Activated T-helper 1 cell treated with anti-CD3 and anti-CD28 coated beads, Interleukin-2, amount 50 U/mL, for 16 hours (primary cell): ENCODE measurements at places on chromosomes 1 and 21.
A peak's percentile ranks its signal among the peaks of the same experiment; 100 is the strongest.

DNA sequence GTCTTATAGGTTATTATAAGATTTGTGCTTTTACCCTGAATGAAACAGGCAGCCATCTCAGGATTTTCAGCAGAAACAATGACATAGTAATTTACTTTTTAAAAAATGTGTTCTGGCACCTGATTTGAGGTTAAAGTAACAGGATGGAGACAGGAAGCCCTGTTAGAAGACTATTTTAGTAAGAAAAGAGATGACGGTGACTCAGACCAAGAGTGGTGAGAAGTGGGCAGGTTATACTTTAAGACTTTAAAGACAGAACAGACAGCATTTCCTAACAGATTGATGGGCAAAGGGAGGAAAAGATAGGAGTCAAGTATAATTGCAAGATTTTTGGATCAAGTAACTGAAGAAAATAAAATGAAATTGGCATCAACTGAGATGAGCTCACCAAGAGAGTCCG, 436.8 kb upstream of the NR5A2 start:
- no peak for DNase-seq

- DNase-seq: no peak
These were observed 113.7 kb upstream of the DPYD start for GRCh38 chr1:98034505-98034904.

- DNase-seq: no peak
These were observed 20.9 kb upstream of the RNF223 start for GRCh38 chr1:1094981-1095380.

- no peak for DNase-seq
These were observed 621.0 kb downstream of the NPHP4 start for GRCh38 chr1:5371270-5371669.

DNA sequence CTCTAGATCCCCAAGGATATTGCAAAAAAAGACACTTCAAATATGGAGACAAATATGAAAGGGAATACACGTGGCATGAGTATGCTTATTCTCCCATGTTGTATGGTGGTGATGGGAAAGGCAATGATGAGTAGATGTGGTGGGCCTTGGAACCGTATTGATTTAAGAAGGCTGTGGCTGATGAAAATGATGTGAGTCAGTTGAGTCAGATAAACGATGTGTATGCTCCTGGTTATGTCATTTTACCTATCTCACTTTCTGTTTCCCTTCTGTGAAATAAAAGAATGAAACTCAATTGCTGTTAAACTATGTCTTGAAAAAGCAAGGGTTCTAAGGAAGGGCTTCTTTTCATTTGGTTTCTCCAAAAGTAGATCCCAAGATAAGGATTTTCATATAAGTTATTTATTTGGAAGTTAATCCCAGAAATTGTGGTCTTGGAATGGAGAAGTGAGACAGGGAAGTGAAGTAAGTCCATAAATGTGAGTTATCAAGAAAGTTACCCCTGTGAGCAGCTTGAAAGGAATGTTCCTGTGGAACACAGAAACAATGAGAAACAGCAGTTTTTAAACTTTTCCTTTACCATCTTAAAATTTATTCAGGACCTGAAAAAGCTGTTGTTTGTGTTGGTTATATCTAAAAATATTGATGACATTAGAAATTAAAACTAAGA, 292.0 kb downstream of the DUSP10 start:
- no peak for DNase-seq

DNA sequence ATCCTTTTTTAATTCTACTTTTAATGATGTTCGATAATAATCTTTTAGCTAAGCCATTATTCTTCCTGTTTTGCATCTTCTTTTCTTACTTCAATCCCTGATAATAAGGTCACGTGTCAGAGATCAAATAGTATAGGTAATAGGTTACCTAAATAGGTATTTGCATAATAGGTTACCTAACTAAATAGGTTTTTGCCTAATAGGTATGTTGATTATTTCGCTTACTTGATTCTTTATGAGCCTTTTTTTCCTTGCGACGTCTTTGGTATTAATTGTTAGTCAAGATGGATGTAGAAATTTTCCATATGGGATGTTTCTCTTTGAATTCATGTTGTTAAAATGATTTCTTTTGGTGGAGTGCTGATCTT, 2.5 kb downstream of the GGPS1 start:
- DNase-seq: no peak

- no peak for DNase-seq
These were observed 16.6 kb downstream of the SERINC2 start for GRCh38 chr1:31429583-31429982.

GRCh38 chr1:38210021-38210894, 163.7 kb upstream of the POU3F1 start:
- DNase-seq: no peak

DNA sequence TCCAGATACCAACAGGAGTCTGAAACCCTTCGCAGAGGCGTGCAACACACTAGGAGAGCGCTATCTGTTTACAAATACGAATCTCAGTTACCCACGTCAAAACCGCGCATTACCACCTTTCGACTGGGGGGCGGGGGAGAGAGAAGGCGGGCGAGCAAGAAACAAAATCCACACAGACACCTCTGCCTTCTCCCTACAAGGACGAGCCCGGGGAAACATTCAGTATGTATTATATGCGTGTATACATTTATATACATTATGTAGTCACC, 722 bp downstream of the TUT4 start:
- peak; percentile 51 for DNase-seq

DNA sequence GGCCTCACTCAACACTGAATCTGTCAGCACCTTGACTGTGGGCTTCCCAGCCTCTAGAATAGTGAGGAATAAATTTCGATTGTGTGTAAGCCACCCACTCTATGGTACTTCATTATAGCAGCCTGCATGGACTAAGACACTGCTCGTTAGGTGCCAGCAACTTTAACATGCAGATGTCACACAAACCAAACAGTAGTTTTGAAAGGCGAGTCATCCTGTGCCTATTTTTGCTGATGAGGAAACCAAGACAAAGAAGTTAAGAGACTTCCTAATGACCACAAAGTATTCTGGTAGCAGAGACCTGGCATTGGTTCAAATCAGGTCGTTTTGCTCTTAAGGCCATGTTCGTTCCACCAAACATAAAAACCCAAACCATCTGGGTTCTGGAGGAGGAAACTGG, 42.9 kb downstream of the BATF3 start:
- no peak for DNase-seq

GRCh38 chr21:33865996-33866575, 49.5 kb downstream of the ATP5PO start:
- no peak for DNase-seq

- DNase-seq: no peak
These were observed 39.6 kb downstream of the CAMTA1 start for GRCh38 chr1:6824665-6825368.

GRCh38 chr1:238384381-238384780, 493.7 kb upstream of the ZP4 start:
- DNase-seq: no peak

DNA sequence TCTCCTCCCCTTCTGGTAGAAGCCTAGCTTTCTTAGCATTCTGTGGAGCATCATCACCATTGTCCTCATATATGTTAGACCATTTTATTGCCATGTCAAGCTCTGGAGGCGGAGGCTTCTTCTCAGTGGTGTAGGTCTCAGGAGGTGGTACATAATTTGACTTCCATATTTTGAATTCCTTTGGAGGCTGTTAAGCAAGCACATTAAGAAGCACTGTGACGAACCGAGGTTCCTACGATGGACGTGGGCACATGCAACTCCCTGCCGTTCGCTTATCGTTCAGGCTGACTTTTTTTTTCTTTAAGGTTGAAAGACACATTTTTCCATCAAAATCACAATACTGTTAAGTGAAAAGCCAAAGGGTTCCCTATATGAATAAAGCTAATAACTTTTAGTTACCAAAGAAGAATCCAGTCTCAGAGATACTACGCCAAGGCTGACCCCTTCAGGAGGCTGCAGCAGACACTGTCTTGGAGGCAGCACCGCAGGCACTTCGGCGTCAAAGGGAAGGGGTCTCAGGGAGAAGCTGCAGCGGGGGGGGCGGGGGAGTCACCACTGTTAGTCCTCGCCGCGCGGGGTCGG, 835 bp downstream of the C1orf52 start:
- DNase-seq: no peak

DNA sequence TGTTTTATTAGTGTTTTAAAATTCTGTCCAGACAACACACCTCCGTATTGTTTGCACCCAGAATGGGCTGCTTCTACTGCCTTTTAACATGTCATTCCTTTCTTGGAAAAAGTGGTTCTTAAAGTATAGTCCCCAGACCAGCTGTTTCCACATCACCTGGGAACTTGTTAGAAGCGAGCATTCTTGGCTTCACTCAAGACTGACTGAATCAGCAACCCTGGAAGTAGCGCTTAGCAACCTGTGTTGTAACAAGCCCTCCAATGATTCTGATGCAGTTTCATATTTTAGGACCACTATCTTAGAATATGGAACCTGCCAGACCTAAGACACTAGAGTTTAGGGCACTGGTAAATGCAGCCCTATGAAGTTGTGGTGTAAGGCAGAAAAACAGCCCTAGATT, 6.0 kb upstream of the PPIE start:
- DNase-seq: no peak

GRCh38 chr1:88983791-88984559, 8.5 kb downstream of the KYAT3 start:
- no peak for DNase-seq

DNA sequence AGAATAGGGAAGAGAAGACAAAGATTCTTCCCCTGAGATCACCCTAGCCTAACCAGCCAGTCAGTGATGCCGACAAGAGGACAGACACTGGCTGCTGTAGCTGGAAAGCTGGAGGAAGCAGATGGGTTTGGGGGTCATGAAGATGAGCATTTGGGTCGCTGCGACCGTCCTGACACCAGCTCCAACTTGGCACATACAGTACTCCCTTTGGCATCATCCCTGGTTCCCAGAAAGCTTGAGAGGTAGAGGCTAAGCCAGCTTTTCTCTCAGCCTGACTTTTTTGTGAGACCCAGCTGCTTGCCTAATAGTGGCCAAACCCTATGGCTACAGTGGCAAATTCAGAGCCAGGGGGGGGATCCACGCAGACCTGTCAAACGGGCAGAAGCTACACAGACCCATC, 43.0 kb upstream of the IKBKE start:
- no peak for DNase-seq

- no peak for DNase-seq
These were observed 40.6 kb upstream of the RAB4A start for GRCh38 chr1:229230140-229230892.

DNA sequence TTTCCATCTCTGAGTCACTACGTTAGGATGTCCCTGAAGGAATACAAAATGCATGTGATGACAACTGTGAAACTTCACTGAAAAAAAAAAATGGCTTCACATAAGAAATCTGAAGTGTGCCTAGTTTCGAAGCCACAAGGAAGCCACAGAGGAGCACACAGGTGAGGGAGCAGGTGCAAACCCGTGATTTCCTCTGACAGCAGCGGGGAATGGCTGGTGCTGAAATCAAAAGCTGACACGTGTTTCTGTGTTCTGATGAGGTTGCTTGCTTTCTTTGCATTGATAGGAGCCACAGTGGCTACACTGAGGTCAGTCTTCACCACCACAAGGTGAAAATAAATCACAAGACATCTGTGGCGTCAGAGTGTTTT, 105.7 kb upstream of the TLR5 start:
- no peak for DNase-seq

- DNase-seq: no peak
These were observed 22.1 kb downstream of the RGS8 start for GRCh38 chr1:182662121-182662890.

GRCh38 chr1:150387200-150387599, 23.3 kb downstream of the RPRD2 start:
- DNase-seq: no peak

DNA sequence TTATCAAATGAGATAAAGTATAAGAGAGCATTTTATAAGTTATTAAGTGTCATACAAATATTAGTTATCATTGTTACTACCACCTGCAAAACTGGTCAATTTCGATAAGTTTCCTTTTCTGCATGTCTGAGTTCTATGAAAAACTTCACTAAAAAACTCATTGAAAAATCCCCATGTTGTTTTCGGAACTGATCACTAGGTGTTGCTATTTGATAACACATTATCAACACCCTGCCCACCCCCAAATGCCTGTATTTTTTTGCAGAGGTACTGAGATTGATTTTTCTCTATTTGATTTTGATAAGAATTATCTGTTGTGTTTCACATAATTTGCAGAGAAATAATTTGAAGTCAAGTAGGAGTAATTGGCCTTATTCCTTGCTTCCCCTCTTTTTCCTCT, 22.1 kb upstream of the DISP1 start:
- DNase-seq: no peak
